ENCODE measurements at places on chromosomes 12 and 14.

- H3K27ac ChIP-seq, result no peak overlapping the region
- peaks cover 26% of the 10 kb centered on the region for H3K36me3 ChIP-seq
- peaks cover 1% of the 10 kb centered on the region for H3K27me3 ChIP-seq
- DNase-seq, result no peak
Measured at GRCh38 chr12:50746431-50746830, 17.5 kb upstream of the ATF1 start.

DNA sequence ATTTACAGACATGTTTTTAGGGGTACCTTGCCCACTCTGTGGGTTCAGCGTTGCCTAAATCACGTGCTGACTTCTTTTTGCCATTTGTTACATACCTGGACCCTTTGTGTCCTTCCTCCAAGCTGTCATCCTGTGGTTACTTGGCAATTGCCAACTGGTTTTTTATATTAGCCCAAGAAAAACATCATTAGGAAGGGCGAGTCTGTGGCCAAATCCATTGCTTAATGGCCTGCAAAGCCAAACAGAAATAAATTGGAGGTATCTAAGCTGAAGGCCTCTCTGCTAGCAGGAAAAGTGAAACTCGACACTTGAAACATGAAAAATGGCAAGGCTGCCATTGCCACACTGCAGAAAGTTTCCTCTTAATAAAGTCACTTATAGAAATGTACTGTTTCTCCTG is 190.4 kb downstream of the NUAK1 start:
- no peaks in the 10 kb centered on the region for H3K4me1 ChIP-seq
- H3K36me3 ChIP-seq, result no peaks in the 10 kb centered on the region
- no peak overlapping the region for H3K4me3 ChIP-seq
- DNase-seq, result no peak
- H3K27ac ChIP-seq, result no peak overlapping the region

DNA sequence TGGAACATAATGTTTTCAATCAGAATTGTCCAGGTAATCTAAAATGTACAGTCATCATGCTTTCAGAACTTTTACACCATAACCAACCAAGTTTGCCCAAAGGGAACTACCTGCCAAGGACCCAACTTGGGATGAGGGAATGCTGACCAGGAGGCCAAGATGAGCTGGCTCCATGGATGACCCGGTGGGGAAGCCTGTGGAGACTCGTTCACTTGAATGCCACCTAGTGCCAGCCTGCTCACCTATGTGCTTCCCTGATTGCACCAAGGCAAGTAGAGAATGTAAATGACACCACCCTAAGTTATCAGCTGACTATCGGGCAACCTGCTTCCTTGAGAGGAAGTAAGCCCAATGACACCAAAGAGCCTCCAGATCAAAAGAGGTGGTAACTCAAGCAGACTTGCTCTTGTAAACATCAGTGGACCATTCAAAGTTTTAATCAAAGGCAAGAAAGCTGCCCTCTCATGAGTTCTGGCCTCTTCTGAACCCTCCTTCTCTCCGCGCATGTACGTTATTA is 137.3 kb downstream of the TTC7B start:
- H3K27me3 ChIP-seq, result no peaks in the 10 kb centered on the region
- H3K27ac ChIP-seq, result no peak overlapping the region
- DNase-seq, result no peak
- no peaks in the 10 kb centered on the region for H3K4me1 ChIP-seq
- peaks cover 20% of the 10 kb centered on the region for H3K36me3 ChIP-seq
- H3K4me3 ChIP-seq, result peak overlapping the region; percentile 45

DNA sequence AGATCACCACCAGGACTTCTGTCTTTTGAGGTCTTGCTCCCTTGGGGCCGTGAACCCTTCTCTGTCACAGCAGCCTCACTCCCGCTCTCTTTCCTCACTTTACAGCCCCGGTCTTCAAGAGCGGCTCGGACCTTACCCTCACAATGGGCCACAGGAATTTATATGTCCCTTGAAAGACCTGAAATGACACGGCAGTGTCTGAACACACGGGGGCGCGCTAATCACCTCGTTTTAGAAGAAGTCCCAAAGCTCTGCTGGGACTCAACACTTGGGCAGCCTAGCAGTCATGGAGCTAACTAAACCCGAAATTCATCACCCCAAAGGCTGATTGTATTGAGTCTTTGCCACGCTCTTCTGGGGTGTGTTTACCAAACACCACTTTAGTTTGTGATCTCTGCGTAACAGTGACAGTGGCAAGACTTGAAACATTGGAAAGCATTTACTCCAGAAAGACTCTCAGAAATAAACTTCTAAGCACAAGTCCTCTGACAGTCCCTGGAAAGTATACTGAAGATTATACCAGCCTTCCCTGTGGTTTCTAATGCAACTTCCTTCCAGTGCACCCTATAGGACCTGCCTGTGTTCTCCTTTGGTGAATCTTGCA is 29.0 kb downstream of the SERPINA11 start:
- no peak overlapping the region for H3K27ac ChIP-seq
- no peak overlapping the region for H3K4me3 ChIP-seq
- peaks cover 11% of the 10 kb centered on the region for H3K4me1 ChIP-seq
- no peaks in the 10 kb centered on the region for H3K36me3 ChIP-seq
- H3K27me3 ChIP-seq, result no peaks in the 10 kb centered on the region

- no peaks in the 10 kb centered on the region for H3K4me1 ChIP-seq
- DNase-seq, result no peak
- H3K4me3 ChIP-seq, result no peak overlapping the region
- peaks cover 1% of the 10 kb centered on the region for H3K27me3 ChIP-seq
- H3K27ac ChIP-seq, result no peak overlapping the region
Measured at GRCh38 chr12:3454780-3455179, 36.2 kb upstream of the PRMT8 start.

- H3K27me3 ChIP-seq, result peaks cover 7% of the 10 kb centered on the region
- no peaks in the 10 kb centered on the region for H3K36me3 ChIP-seq
- peaks cover 28% of the 10 kb centered on the region for H3K4me1 ChIP-seq
- H3K27ac ChIP-seq, result no peak overlapping the region
Measured at GRCh38 chr14:75242546-75243273, 35.9 kb upstream of the FOS start.

GRCh38 chr12:113181975-113182374 is 3.3 kb downstream of the DDX54 start:
- no peak overlapping the region for H3K4me3 ChIP-seq
- peaks cover 5% of the 10 kb centered on the region for H3K27me3 ChIP-seq
- no peak overlapping the region for H3K27ac ChIP-seq
- peaks cover 11% of the 10 kb centered on the region for H3K4me1 ChIP-seq

DNA sequence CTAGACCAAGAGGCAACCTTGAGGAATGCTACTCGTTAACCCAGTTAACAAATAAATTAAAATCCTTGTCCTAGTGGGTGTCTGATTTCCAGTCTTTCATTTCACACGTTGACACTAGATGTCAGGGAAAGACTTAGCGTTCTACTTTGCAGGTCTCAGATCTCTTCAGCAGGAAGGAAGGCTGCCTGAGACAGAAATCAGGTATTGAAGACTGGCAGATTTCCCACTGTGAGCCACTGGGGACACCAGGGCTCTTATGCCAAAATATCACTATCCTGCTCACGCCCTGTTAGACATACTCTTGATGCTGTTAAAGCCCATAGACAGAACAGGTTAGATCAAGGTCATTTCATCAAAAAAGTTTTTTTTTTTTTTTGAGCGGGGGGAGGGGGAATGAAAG is 33.0 kb downstream of the EMP1 start:
- H3K36me3 ChIP-seq, result no peaks in the 10 kb centered on the region
- H3K27me3 ChIP-seq, result no peaks in the 10 kb centered on the region
- H3K4me3 ChIP-seq, result no peak overlapping the region
- peaks cover 2% of the 10 kb centered on the region for H3K4me1 ChIP-seq
- DNase-seq, result no peak

DNA sequence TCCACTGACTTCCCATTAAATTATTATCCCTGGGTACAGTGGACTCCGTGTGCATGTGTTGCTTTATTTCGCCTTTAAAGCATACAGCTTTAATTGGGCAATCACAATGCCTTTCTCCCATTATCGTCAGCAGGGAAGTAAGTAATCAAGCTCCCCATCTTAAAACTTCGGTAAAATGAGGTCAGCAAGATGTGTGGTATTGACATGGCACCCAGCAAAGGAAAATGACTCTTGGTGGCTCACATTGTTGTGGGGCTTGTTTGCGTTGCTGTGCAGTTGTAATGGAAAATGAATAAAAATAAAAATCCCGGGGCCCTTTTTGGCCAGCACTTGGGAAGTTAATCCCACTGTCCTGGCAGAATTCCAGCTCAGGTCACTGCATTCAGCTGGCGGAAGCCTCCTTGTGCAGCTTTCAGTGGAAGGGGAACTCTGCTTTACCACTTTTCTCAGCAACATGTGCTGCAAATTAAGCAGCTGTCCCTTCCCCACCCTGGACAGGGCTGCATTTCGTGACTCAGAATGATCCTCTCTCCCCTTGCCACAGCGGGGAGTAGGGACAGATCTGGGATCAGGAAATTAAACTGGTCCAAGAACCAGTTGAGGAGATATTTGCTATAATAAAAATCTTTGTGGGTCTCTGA is 13.9 kb upstream of the ATP2A2 start:
- H3K4me3 ChIP-seq, result no peak overlapping the region
- H3K36me3 ChIP-seq, result no peaks in the 10 kb centered on the region
- H3K27ac ChIP-seq, result no peak overlapping the region
- H3K27me3 ChIP-seq, result peaks cover 3% of the 10 kb centered on the region

DNA sequence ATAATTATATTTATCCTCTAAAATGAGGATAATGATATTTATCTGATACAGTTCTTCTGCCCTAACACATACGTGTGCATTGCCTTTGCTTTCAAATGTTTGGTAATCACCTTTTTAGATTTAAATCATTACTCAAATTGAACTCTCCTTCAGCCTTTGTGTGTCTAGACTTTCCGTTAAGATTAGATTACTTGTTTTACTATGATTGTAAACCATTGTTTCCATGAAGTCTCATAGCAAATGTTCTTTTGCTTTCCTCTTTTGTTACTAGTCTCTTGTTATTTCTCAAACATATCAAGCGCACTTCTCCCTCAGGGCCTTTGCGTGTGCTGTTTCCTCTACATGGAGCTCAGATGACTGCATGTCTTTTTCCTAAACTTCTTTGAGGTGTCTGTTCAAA is 63.7 kb downstream of the ETV6 start:
- no peak for DNase-seq
- H3K27ac ChIP-seq, result no peak overlapping the region
- H3K36me3 ChIP-seq, result peaks cover 30% of the 10 kb centered on the region
- peaks cover 7% of the 10 kb centered on the region for H3K27me3 ChIP-seq
- no peak overlapping the region for H3K4me3 ChIP-seq
- H3K4me1 ChIP-seq, result peaks cover 59% of the 10 kb centered on the region

DNA sequence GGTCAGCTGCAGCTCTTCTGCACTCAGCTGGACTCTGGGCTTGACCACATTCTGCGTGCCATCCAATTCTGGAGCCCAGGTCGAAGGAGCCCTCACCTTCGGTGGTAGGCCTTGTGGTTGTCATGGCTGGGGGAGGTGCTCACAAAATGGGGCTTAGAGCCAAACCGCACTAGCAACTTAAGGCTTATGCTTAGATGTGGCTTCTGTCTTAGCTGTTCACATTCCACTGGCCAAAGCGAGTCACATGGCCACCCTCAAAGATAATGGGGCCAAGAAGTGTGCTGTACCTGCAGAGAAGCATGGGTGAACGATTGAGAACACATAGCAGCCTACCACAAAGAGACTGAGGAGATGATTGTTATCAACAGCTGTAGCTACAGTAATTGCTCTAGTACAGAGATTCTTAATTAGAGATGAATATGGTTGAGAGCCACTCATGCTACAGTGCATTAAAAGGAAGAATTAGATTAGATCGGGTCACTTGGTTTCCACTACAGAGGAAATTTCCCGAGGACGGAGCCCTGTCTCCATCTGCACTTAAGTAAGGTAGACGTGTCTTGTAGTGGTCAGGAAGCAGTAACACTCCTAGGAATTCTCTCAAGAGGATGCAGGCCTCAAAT is 334.6 kb upstream of the FKBP4 start:
- H3K36me3 ChIP-seq, result peaks cover 11% of the 10 kb centered on the region
- no peak for DNase-seq
- no peak overlapping the region for H3K27ac ChIP-seq

DNA sequence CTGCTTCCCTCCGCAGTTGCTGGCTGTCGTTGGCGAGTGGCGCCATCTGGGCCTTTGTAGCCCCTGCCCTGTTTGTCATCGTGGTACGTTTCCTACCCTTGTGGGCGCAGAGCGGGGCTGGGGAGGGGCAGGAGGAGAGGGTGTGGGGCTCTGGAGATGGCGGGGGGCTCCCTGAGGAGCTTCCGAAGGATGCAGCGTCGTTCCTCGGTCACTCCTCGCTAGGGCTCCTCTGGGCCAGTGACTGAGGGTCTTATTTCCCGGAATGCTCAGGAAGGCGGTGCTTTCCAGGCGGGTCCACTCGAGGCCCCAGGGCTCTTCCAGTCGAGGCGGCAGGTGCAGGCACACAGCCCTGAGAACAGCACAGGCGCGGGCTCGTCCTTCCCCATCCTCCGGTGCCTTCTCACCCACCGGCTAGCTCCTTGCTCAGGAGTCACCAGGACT is 167.1 kb downstream of the ADGRD1 start:
- H3K27ac ChIP-seq, result no peak overlapping the region
- H3K4me1 ChIP-seq, result no peaks in the 10 kb centered on the region
- no peaks in the 10 kb centered on the region for H3K36me3 ChIP-seq

- H3K4me3 ChIP-seq, result no peak overlapping the region
- DNase-seq, result no peak
- no peaks in the 10 kb centered on the region for H3K27me3 ChIP-seq
- H3K36me3 ChIP-seq, result peaks cover 5% of the 10 kb centered on the region
Measured at GRCh38 chr14:63709589-63709988, 18.3 kb downstream of the SGPP1 start.

- H3K36me3 ChIP-seq, result peaks cover 28% of the 10 kb centered on the region
- H3K4me1 ChIP-seq, result peaks cover 14% of the 10 kb centered on the region
- no peak overlapping the region for H3K4me3 ChIP-seq
- H3K27ac ChIP-seq, result no peak overlapping the region
Measured at GRCh38 chr12:64036414-64036813, 185.7 kb downstream of the KICS2 start.

DNA sequence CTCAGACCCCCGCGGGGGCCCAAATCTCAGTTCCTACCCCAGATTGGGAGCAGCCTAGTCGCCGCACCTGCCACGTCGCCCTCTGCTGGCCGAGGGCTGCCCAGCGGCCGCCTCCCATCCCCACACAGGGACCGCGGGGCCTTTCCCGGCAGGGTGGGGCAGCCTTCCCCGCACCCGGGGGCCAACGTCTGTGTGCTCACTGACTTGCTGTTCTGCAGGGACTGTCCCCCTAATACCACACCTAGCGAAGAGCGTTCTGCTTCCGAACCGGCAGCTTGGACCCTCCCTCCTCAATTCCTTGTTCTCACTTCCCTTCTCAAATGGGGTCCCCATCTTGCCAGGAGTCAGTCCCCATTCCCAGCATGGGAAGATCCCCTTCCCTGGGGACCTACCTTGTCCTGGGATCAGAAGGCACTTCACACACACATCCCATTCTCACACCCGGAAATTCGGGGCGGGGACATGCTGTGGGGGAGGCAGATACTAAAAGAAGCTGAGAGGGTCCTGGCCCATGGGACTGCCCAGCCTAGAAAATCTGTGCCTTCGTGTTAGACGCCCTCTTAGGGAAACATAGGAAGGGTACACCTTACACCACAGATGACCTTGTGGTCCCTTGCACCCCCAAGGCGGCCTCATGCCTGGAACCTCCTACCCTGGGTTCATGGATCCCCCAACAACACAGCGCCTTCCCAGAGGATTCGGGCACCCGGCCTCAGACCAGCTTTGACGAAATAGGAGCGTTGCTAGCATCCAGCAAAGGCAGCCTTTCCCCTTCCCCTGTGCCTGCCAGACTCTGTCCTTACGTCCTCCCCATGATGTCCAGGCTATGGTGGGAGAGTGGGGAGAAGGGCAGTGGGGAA is 16.4 kb downstream of the ACVRL1 start:
- H3K36me3 ChIP-seq, result peaks cover 20% of the 10 kb centered on the region
- H3K4me3 ChIP-seq, result no peak overlapping the region
- H3K4me1 ChIP-seq, result peaks cover 62% of the 10 kb centered on the region
- DNase-seq, result peak; percentile 73
- H3K27ac ChIP-seq, result peak overlapping the region; percentile 93
- peaks cover 38% of the 10 kb centered on the region for H3K27me3 ChIP-seq

Measured in endothelial cell (in vitro differentiated cells).